ENCODE measurements at places on chromosomes 16 and 17.

DNA sequence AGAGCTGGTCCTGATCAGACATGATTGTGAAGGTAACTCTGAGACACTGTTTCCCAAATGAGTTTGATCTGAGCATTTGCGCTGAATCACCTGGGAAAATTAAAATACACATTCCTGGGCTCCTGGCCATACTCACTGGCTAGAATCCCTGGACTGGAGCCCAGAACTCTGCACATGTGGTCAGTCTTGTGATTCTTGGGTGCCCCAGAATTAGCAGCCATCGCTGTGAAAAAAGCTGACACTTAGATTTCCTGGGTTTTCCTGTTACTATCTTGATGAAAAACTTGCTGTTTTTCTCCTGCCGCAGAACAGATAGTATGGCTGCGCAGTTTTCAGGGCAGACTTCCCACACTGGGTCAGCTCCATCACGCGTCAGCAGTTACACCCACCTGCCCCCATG is 24.6 kb downstream of the NECAB2 start:
- no peak for DNase-seq

- no peak for DNase-seq
Measured at GRCh38 chr17:7786866-7787265, 47.2 kb upstream of the KDM6B start.

- no peak for DNase-seq
Measured at GRCh38 chr17:64785011-64785421, 122.9 kb upstream of the SMURF2 start.

GRCh38 chr17:62064029-62064790 is 868 bp downstream of the MED13 start:
- no peak for DNase-seq

DNA sequence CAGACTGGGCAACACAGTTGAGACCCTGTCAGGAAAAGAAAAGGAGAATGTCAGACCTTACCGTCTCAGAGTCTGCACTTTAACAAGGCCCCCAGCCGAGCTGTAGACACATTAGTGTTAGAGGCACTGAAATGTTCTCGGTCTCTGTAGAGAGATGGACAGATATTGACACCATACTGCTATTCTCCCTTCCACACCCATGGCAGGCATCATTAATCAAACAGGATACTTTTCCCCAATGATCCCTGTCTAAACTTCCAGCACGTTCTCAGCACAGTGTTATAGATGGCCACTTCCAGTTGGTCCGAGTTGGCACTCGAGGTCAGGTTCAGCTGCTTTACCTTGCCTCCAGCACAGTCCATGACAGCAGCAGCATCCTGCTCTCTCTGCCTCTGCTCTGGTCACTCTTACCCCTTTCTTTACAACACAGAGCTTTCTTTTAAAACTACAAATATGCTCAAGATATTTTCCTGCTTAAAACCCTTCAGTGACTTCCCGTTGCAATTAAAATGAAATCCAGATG is 251.6 kb downstream of the SNX29 start:
- DNase-seq: no peak

- no peak for DNase-seq
Measured at GRCh38 chr16:17437981-17438380, 32.8 kb downstream of the XYLT1 start.

All from NCI-H187 treated with DMSO at 0.1 percent for 48 hours (cell line).